Activated naive CD8-positive, alpha-beta T cell treated with anti-CD3 and anti-CD28 coated beads for 36 hours (primary cell): ENCODE measurements at places on chromosomes 16 and 17.

DNA sequence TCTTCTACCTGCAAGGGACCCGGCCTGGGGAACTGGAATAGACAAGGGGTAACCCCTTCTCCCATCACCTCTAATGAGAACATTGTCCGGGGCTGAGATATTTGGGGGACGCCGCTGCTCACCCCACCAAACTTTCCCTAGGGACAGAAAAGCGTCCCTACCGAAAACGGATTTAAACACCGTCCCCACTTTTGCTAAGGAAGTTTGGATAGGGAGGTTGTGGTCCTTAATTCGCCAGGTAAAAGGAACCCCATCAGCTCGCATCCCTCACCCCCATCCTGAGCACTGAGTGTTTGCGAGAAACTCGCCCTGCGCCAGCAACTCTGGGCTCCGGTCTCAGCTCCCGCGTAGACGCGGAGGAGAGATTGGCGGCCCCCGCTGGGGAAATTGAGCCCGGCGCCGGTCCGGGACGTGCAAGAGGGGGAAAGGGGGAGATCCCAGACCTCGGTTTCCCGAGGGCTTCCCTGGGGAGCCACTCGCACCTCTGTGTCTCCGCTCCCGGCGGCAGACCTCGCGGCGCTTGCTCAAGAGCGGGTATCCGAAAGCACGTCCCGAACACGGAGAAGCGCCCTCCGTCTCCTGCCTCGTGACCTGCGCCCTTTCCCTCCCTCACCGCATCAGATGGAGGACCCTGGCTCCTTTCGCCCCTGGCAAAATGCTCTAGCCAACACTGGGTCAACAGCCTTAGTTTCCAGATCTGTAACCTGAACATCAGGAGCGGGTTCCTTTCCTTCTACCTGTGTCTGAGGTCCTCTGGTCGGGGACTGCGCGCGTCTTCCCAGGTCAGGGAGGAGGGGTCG lies 3.1 kb upstream of the SOX9 start:
- no peak for DNase-seq

DNA sequence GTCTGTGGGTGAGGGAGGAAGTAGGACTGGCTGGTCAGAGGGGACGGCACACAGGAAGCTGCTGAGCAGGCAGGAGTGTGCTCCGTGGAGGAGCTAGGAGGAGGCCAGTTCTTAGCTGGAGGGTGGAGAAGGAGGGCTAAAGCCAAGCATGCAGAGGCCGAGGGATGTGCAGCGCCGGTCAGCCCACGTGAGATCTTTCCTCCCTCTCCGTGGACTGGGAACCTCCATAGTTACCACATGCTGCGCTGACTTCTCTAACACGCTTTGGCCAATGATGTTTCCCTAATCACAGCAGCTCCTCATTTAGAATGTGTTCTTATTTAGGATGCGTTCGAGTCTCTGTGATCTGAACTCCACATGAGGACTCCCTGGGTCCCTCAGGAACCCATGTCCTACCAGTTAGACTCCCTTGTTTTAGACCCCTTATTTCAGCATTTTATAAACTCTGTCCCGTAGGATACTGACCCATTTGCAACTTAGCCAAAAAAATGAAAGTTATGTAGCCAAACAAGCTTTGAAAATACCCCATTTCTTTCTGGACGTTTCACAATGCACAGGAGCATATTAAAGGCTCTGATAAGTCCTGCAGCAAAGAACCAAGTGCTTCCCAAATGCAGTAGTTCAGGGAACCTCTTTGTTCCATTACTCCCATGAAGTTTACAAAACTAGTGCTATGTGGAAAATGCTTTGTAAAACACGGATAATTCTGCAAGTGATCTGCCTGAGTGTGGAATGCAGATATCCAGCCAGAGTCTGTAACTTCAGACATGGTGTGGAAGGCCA lies 51.4 kb downstream of the IRF8 start:
- DNase-seq = no peak

- DNase-seq = no peak
These were observed 65.2 kb downstream of the SNX20 start for GRCh38 chr16:50615891-50616290.

GRCh38 chr17:49764559-49765180 lies 739 bp upstream of the FAM117A start:
- DNase-seq = no peak

- DNase-seq = no peak
These were observed 147.7 kb upstream of the WSCD1 start for GRCh38 chr17:5922476-5922875.

- DNase-seq = no peak
These were observed 25.9 kb upstream of the PHB1 start for GRCh38 chr17:49440581-49440980.

DNA sequence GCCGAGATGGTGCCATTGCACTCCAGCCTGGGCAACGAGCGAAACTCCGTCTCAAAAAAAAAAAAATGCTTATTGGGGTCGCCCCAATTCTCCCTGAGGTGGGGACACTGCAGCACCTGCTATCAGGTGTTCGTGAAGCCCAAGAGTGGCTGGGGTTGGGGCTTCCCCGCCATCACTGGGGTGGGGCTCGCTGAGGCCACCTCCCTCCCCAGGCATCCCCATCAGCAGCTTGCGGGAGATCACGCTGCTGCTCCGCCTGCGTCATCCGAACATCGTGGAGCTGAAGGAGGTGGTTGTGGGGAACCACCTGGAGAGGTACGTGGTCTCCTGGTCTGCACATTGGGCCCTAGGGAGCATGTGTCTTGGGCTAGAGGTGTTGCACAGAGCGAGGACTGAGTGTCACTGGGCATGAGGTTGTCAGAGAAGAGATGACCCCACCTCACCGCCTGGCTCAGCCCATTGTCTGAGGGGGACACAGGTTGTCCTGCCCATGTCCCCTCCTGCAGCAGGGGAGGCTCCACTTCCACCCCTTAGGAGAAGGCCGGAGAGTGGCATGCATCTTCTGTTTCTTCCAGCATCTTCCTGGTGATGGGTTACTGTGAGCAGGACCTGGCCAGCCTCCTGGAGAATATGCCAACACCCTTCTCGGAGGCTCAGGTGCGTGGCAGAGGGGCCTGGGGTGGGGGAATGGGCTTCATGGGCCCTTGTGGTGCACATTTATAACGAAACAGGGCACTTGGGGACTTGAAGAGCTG lies 4.9 kb downstream of the CDK10 start:
- DNase-seq = no peak

GRCh38 chr17:32318071-32318470 lies 23.9 kb downstream of the C17orf75 start:
- DNase-seq = no peak
